ENCODE measurements at places on chromosomes 2 and 18. TPM values are rescaled to one million over a fixed set of nuclear protein-coding genes. Genes with fewer than 3 reads are reported as not detected.

SCN2A gene
- total RNA-seq, result 1.3 TPM

CCT7 gene
- total RNA-seq, result 463 TPM

DNA sequence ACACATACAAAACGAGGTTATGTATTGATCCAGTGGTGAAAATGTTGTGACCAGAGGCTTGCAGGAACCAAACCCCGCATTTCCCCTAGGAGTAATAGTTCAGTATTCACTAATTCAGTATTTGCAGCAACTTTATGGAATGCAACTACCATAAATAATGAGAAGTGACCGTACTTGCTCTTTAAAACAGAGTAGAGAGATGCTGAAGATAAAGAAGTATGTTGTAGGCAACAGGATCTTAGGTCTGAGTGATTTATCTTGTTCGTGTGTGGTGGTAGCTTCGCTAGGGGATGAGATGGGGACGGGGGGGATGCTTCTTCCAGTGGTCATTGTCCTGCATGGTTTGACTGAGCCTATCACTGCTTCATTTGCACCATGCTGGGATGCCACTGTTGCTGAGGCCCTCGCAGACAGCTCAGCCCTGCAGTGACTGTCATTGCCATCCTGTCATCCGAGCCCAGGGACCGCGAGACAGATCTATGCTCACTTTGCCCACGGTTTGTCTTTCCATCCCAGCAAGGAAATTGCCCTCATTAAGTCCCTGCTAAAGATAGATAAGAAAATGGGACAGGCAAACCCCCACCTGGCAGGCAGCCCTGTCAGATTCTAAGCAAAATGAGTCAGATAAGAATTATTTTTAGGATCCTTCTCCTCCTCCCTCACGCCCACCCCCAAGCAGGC is 181.3 kb downstream of the CTIF start:
- peak; percentile 31 for DNase-seq

- no peak for DNase-seq
Observed at GRCh38 chr2:7915302-7916091, 766.4 kb upstream of the ID2 start.
